ENCODE measurements at places on chromosomes 2 and 18. TPM values are rescaled to one million over a fixed set of nuclear protein-coding genes. Genes with fewer than 3 reads are reported as not detected.

The SNTG2 gene
- not detected for total RNA-seq

The RNF144A gene
- 6.4 TPM for total RNA-seq

The SOS1 gene
- 18.2 TPM for total RNA-seq

The WNT10A gene
- total RNA-seq = 0.11 TPM

The COL3A1 gene
- total RNA-seq = 6,874 TPM

All from placental epithelial cell (primary cell).